Glutamatergic neuron (in vitro differentiated cells): ENCODE measurements at places on chromosomes 4 and X.
A peak's percentile ranks its signal among the peaks of the same experiment; 100 is the strongest.

- no peak for DNase-seq
Measured at GRCh38 chr4:3305610-3306371, 13.0 kb downstream of the RGS12 start.

- DNase-seq: peak; percentile 25
Measured at GRCh38 chrX:18676470-18676869, 4.6 kb upstream of the RS1 start.

DNA sequence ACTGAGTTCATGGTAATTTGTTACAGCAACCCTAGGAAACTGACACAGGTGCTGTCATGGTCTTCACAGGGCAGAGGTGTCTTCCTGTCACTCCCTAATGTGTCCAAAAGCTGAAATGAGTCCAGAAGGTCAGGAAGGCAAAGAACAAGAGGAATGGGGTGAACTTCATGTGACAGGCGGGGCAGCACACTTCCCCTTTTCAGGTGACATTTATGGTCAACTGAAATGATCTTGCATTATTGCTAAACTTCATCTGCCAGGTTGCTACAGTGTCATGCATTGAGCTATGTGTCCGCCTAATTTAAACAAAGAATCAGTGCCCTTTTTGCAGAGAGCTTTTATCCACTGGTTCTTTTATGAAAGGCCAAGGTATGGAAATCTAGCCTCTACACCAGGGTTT is 15.9 kb upstream of the CCDC149 start:
- no peak for DNase-seq

- no peak for DNase-seq
Measured at GRCh38 chr4:17726911-17727310, 54.5 kb downstream of the FAM184B start.

GRCh38 chr4:169282429-169283113 is 11.8 kb upstream of the SH3RF1 start:
- DNase-seq: no peak
